Activated CD4-positive, alpha-beta T cell treated with anti-CD3 and anti-CD28 coated beads for 36 hours (primary cell): ENCODE measurements at places on chromosomes 7 and 10. TPM values are rescaled to one million over a fixed set of nuclear protein-coding genes. Genes with fewer than 3 reads are reported as not detected.

DNA sequence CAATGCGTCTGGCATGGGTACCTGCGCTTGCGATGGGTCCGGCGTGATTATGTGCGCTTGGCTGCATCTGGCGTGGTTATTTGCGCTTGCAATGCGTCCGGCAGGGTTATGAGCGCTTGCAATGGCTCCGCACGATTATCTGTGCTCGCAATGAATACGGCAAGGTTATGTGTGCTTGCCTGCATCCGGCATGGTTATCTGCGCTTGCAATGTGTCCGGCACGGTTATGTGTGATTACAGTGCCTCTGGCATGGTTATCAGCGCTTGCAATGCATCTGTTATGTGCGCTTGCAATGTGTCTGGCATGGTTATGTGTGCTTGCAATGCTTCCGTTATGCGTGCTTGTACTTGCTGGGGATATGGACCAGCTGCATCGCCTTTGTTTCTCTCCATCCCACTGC lies 37.7 kb downstream of the RBAK start:
- peaks cover 2% of the 10 kb centered on the region for H3K4me1 ChIP-seq
- H3K36me3 ChIP-seq, result no peaks in the 10 kb centered on the region
- DNase-seq, result no peak
- no peak overlapping the region for H3K27ac ChIP-seq
- H3K27me3 ChIP-seq, result no peaks in the 10 kb centered on the region
- no peak overlapping the region for H3K4me3 ChIP-seq

GRCh38 chr10:120969219-120969645 lies 118.1 kb downstream of the WDR11 start:
- H3K27me3 ChIP-seq, result peaks cover 22% of the 10 kb centered on the region
- H3K4me1 ChIP-seq, result no peaks in the 10 kb centered on the region
- H3K36me3 ChIP-seq, result no peaks in the 10 kb centered on the region
- H3K4me3 ChIP-seq, result no peak overlapping the region

DNA sequence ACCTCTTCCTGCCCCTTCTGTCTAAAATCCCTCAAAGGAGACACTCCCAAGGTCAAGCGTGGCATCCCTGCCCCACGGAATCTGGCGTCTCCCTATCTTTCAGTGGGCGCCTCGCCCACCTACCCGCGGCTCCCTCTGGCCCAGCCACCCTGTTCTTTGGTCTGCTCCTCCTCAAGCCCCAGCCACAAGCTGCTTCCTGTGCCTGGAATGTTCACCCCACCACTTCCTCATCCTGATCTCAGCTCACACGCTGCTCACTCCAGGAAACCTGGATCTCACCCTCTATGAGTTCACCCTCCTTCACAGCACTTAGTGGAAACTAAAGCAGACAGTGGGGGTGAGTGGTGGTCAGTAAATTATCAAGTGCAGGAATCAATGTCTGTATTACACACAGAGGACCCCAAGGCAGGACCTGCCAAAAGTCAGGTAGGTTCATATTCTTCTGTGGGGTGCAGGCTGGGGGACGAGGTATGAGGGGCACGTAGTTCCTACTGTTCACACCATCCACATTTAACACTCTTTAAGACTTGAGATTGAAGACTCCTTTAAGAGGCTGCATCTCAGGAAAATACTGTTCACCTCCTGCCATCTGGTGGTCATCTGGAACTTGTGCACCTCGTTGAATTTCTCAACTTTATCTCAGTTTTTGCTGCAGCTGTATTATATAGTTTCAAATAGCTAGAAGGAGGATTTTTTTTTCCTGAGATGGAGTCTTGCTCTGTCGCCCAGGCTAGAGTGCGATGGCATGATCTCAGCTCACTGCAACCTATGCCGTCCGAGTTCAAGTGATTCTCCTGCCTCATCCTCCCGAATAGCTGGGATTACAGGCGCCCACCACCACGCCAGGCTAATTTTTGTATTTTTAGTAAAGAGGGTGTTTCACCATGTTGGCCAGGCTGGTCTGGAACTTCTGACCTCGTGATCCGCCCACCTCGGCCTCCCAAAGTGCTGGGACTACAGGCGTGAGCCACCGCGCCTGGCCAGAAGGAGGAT lies 166.6 kb downstream of the ARHGAP21 start:
- H3K4me3 ChIP-seq, result no peak overlapping the region
- H3K36me3 ChIP-seq, result no peaks in the 10 kb centered on the region
- peaks cover 2% of the 10 kb centered on the region for H3K27me3 ChIP-seq
- peak; percentile 56 for DNase-seq
- peaks cover 4% of the 10 kb centered on the region for H3K4me1 ChIP-seq
- H3K27ac ChIP-seq, result no peak overlapping the region

- no peak overlapping the region for H3K4me3 ChIP-seq
- H3K36me3 ChIP-seq, result peaks cover 13% of the 10 kb centered on the region
- peak overlapping the region; percentile 11 for H3K27ac ChIP-seq
- no peak for DNase-seq
- no peaks in the 10 kb centered on the region for H3K4me1 ChIP-seq
These were observed 38.3 kb downstream of the NT5C3A start for GRCh38 chr7:33024189-33024757.

- H3K36me3 ChIP-seq, result no peaks in the 10 kb centered on the region
- peaks cover 12% of the 10 kb centered on the region for H3K4me1 ChIP-seq
- H3K27ac ChIP-seq, result peak overlapping the region; percentile 52
- H3K27me3 ChIP-seq, result peaks cover 2% of the 10 kb centered on the region
These were observed 633.5 kb downstream of the SORCS3 start for GRCh38 chr10:105274556-105275070.

DNA sequence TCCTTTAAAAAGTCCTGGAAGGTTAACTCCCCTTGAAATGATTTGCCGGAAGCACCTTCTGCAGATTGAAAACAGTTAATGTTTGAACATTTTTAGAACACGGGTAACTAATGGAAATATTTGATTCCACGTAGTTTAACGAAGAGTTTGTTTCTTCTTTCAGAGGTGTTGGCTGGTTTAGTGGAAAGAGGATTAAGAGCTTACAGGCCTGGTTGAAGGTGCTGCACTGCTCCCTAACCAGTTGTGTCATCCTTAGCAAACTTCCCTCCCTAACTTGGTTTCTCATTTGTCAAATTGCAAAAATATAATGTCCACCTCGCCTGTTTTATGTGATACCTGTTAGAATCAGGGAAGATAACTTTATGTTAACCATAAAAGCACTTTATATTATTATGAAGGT lies 243.0 kb upstream of the FZD8 start:
- H3K4me3 ChIP-seq, result no peak overlapping the region
- DNase-seq, result no peak
- H3K27ac ChIP-seq, result no peak overlapping the region
- H3K4me1 ChIP-seq, result no peaks in the 10 kb centered on the region
- H3K36me3 ChIP-seq, result no peaks in the 10 kb centered on the region

DNA sequence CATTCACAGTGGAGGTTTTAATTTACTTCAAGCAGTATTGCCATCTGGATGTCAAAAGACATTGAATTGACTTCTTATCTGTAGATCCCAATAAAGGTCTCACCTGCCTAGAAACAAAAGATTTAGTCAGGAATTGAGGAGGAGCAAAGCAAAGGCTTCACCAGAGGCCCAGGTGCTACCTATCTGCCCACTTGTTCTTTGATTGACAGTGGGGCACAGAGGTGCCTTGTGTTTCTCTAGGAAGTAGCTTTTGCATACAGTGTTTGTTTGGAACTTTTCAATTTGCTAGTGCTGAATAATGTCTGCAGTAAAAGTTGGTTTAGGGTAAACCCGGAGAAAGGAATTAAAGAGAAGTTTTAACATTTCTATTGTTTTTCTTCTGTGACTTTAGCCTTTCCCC lies 40.4 kb downstream of the AUTS2 start:
- H3K27me3 ChIP-seq, result no peaks in the 10 kb centered on the region
- no peaks in the 10 kb centered on the region for H3K4me1 ChIP-seq
- no peak overlapping the region for H3K27ac ChIP-seq
- no peaks in the 10 kb centered on the region for H3K36me3 ChIP-seq
- H3K4me3 ChIP-seq, result no peak overlapping the region

GRCh38 chr7:85226361-85227085 lies 39.7 kb upstream of the SEMA3D start:
- no peaks in the 10 kb centered on the region for H3K36me3 ChIP-seq
- no peaks in the 10 kb centered on the region for H3K4me1 ChIP-seq
- no peak for DNase-seq
- no peaks in the 10 kb centered on the region for H3K27me3 ChIP-seq

DNA sequence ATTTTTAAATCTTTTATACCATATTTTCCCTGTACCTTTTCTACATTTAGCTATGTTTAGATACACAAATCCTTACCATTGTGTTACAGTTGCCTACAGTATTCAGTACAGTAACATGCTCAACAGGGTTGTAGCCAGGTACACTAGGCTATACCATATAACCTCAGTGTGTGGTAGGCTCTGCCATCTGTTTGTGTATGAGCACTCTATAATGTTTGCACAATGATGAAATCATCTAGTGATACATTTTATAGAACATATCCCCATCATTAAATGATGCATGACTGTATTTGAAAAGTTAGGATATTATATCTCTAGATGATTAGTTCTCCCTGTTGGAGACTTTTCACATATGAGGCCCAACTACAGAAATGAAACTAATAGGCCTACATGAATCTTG lies 188.6 kb downstream of the STK31 start:
- no peak overlapping the region for H3K4me3 ChIP-seq
- H3K27me3 ChIP-seq, result peaks cover 9% of the 10 kb centered on the region
- no peaks in the 10 kb centered on the region for H3K36me3 ChIP-seq
- peaks cover 21% of the 10 kb centered on the region for H3K4me1 ChIP-seq
- no peak for DNase-seq

GRCh38 chr7:123738356-123738755 lies 10.4 kb downstream of the WASL start:
- H3K27ac ChIP-seq, result no peak overlapping the region
- no peak overlapping the region for H3K4me3 ChIP-seq
- peaks cover 43% of the 10 kb centered on the region for H3K4me1 ChIP-seq
- peaks cover 32% of the 10 kb centered on the region for H3K36me3 ChIP-seq
- DNase-seq, result no peak

DNA sequence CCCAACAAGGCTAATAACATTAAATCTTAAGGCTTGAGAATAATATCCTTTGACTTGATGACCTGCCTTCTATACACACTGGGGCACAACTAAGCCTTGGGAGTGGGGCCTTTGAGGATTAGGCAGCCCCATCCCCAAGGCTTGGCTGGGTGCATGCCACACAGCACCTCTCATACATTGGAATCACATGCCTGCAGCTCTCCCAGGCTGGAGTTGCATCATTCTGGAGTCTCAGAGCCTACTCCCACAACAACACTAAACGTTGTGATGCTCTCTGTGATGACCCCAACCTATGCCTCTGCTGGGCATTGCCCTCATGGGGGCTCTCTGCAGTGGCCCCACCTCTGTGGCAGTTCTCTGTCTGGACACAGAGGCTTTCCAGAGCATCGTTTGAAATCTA lies 31.9 kb upstream of the SGCE start:
- H3K27me3 ChIP-seq, result peaks cover 8% of the 10 kb centered on the region
- H3K4me1 ChIP-seq, result no peaks in the 10 kb centered on the region
- no peak overlapping the region for H3K27ac ChIP-seq
- no peaks in the 10 kb centered on the region for H3K36me3 ChIP-seq
- no peak for DNase-seq

DNA sequence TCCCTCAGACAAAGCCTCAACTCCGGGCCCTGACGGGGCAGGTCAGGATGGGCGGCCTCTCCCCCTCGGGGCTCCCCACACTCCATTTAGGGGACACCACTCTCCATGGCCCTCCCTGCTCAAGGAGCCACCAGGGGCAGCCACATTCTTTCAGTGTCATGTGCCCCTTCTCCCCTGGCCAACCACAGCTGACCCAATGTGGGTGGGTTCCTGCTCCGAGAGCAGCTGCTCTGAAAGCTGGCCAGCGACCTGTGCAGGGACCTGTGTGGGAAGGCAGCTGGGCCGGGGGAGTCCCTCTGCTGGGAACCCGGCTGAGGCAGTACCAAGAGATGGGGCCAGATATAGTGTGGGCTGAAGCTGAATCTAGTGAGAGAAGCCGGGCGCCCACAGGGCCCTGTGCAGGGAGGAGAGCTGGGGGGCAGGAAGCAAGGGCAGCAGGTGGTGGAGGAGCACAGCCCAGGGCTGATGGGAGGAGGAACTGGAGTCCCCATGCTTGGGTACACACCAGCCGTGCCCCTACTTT lies 40.6 kb upstream of the NPFFR1 start:
- no peak overlapping the region for H3K27ac ChIP-seq
- no peaks in the 10 kb centered on the region for H3K27me3 ChIP-seq
- DNase-seq, result peak; percentile 33
- H3K4me1 ChIP-seq, result peaks cover 12% of the 10 kb centered on the region
- no peak overlapping the region for H3K4me3 ChIP-seq
- no peaks in the 10 kb centered on the region for H3K36me3 ChIP-seq

The PTER gene
- total RNA-seq, result 33.1 TPM

DNA sequence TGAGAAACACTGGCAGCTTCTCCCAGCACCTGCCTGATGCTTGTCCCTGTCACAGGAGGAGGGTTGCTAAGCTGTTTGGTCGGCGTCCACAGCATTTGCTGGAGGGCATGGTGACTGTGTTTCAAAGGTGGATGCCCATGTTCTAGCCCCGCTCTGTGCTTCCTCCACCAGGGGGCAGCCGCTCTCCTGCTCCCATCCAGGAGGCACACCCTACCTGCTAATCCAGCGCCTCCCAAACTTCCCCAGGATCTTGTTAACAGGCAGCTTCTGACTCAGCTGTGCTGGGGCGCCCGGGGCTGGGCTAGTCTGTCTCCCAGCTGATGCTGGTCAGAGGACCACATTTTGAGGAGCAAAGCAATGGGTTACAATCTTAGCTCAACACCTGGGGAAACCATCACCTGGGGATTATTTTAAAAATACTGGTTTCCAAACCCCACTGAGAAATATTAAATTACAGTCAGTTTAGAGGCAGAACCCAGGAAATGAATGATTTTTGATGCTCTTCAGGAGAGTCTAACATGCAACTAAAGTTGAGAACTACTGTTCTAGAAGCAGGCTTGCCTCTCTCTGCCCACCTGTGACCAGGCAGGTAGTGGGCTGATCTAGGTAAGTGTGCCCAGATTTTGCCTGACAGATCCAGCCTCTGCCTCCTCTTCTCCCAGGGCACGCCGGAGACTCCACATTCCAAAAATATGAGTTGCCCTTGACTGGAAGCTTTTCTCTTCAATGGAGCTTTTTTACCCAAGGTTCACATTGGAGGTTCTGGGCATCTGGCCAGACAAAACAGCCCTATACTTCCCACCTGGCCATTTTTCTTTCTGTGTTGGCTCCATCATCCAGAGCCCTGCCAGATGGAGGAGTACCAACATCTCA lies 92.7 kb upstream of the GPR26 start:
- H3K27me3 ChIP-seq, result peaks cover 31% of the 10 kb centered on the region
- no peak overlapping the region for H3K27ac ChIP-seq
- no peak overlapping the region for H3K4me3 ChIP-seq
- no peaks in the 10 kb centered on the region for H3K36me3 ChIP-seq
- DNase-seq, result peak; percentile 70

- no peak overlapping the region for H3K4me3 ChIP-seq
- DNase-seq, result no peak
- no peaks in the 10 kb centered on the region for H3K27me3 ChIP-seq
- H3K27ac ChIP-seq, result no peak overlapping the region
These were observed 51.4 kb upstream of the AOAH start for GRCh38 chr7:36775676-36776075.

The TNPO3 gene
- total RNA-seq, result 60.5 TPM

GRCh38 chr10:34236931-34237330 lies 578.2 kb downstream of the PARD3 start:
- DNase-seq, result no peak
- no peaks in the 10 kb centered on the region for H3K36me3 ChIP-seq
- no peak overlapping the region for H3K27ac ChIP-seq
- H3K4me1 ChIP-seq, result no peaks in the 10 kb centered on the region

GRCh38 chr7:141153231-141153630 lies 79.4 kb downstream of the TMEM178B start:
- H3K4me1 ChIP-seq, result no peaks in the 10 kb centered on the region
- no peak overlapping the region for H3K27ac ChIP-seq
- no peak for DNase-seq
- H3K27me3 ChIP-seq, result peaks cover 6% of the 10 kb centered on the region
